Left ventricle myocardium superior (tissue), 1 donor: ENCODE measurements at places on chromosomes 6 and 20. TPM values are rescaled to one million over a fixed set of nuclear protein-coding genes. Genes with fewer than 3 reads are reported as not detected.

The EDN3 gene
- total RNA-seq: not detected

The PDYN gene
- total RNA-seq: not detected

The ID4 gene
- total RNA-seq: 3.0 TPM

The BPIFA3 gene
- not detected for total RNA-seq

The HLA-DQA1 gene
- total RNA-seq: 4.9 TPM

The LY6G6C gene
- not detected for total RNA-seq

The WFDC2 gene
- 1.4 TPM for total RNA-seq
